ENCODE measurements at places on chromosomes 2 and 18.

GRCh38 chr2:240045098-240045497 is 8.2 kb downstream of the OR6B3 start:
- no peak for DNase-seq

- DNase-seq, result no peak
These were observed 26.9 kb upstream of the CDH19 start for GRCh38 chr18:66630831-66631230.

DNA sequence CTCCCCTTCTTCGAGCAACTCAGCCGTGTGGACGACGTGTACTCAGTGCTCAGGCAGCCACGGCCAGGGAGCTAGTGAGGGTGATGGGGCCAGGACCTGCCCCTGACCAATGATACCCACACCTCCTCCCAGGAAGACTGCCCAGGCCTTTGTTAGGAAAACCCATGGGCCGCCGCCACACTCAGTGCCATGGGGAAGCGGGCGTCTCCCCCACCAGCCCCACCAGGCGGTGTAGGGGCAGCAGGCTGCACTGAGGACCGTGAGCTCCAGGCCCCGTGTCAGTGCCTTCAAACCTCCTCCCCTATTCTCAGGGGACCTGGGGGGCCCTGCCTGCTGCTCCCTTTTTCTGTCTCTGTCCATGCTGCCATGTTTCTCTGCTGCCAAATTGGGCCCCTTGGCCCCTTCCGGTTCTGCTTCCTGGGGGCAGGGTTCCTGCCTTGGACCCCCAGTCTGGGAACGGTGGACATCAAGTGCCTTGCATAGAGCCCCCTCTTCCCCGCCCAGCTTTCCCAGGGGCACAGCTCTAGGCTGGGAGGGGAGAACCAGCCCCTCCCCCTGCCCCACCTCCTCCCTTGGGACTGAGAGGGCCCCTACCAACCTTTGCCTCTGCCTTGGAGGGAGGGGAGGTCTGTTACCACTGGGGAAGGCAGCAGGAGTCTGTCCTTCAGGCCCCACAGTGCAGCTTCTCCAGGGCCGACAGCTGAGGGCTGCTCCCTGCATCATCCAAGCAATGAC is 4.8 kb downstream of the CTDSP1 start:
- no peak for DNase-seq

DNA sequence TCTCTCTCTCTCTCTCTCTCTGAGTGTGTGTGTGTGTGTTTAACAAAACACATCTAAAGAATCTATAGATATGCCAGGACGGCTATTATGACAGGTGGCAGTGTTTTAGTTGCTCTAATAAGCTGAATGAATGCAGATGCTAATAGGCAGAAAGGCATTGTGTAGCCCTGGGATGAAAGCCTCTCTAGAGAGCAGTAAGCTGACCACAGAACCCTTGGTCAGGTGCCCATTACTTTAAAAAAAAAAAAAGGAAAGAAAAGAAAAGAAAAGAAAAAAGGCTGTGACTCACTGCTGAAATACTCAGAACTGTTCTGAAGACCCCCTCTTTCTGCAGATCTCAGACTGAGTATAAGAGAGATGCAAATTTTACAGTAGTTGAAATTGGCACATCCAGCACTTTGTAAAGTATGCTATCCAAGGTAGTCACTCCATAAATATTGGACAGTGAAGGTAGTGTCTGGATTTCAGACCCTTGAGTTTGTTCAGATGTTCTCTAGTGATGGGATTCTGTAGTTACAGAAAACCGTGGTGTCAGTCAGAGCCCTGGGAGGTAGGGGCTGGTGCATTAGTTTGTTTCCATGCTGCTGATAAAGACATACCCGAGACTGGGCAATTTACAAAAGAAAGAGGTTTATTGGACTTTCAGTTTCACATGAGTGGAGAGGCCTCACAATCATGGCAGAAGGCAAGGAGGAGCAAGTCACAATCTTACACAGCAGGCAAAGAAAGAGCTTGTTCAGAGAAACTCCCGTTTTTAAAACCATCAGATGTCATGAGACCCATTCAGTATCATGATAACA is 30.9 kb downstream of the OSBPL6 start:
- no peak for DNase-seq

- DNase-seq, result no peak
These were observed 44.3 kb downstream of the ST3GAL5 start for GRCh38 chr2:85844486-85844885.

DNA sequence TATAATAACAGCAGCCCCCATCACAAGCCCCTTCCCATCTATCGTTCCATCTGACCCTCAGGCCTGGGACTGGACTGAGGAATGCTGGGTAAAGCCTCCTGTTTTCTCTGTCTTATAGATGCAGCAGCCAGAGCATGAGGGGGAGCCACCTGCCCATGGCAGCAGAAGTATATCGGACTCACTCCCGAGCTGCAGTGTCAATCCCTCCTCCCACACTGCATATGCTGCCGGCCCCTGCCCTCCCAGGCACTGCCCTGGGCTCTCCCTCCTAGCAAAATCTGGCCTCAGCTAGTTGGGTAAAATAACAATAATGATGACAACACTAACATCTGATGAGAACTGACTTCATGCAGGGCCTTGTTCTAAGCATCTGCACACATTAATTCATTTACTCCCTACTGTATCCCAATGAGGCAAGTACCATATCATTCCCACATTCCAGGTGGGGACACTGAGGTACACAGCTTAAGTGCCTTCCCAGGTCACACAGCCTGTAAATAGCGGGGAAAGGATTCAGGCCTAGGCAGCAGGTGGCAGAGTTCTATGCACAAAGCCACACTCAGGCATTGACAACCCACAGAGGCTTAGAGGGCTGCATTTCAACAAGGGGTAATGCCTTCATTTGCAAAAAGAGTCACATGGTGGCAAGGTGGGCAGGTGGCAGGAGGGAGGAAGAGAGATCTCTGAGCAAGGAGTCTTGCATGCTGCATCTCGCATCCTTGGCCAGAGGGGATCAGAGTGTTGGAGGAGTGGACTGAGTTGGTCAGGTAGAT is 190.0 kb downstream of the ZBTB7C start:
- DNase-seq, result no peak

- DNase-seq, result no peak
These were observed 43.6 kb downstream of the ADI1 start for GRCh38 chr2:3475771-3476170.

DNA sequence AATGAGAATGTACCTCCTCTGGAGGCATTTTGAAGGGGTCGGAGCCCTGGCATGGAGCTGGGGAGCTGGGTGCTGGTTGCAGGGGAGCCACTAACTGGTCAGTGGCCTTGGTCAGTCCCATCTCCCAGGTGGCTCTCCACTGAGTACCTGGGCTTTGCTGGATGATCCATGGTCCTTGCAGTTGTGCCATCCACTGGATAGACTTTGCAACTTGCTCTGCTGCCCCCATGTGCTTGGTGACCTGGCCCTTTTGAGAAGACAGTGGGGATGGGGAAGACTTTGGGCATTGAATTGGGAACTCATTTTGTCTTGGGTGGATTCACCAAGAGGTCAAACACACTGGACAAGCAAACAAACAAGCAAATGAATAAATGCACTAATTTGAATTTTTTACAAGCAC is 263.9 kb downstream of the MYCN start:
- DNase-seq, result no peak

GRCh38 chr2:62200868-62201267 is 5.0 kb downstream of the B3GNT2 start:
- DNase-seq, result no peak

DNA sequence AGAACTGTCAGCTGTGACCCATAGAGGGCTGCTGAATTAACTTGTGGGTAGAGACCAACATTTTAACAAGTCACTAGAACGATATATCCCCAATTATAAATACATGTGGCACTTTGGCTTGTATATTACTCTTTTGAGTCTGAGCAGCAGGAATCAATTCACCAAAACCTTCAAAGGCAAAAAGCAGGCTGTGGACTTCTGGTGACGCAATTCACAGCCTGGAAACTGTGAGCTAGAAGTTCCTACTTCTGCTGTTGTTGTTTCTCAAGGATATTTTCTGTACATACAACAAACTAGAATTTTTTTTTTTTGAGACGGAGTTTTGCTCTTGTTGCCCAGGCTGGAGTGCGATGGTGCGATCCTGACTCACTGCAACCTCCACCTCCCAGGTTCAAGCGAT is 37.3 kb downstream of the PTCD3 start:
- no peak for DNase-seq

- DNase-seq, result no peak
These were observed 7.6 kb downstream of the CYP26B1 start for GRCh38 chr2:72139874-72140620.

DNA sequence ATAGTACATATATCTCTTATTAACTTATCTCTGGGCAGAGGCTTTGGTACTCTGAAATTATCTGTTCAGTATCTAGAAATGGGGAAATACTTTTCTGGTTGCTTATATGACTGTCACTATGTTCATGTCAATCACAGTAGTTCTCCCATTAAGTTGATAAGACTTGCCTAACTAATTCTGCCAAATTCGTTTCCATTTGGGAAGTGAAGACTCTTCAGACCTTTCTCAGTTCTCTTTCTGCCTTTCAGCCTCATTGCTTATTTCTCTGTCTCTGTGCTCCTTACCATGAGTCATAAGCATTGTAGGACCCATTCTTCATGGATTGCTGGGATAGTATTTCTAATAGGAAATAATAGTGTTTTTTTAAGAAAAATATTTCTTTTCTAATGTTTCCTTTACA is 113.5 kb downstream of the PHLPP1 start:
- no peak for DNase-seq

GRCh38 chr2:226705133-226705886 is 94.3 kb downstream of the IRS1 start:
- DNase-seq, result no peak

- no peak for DNase-seq
These were observed 1557.5 kb upstream of the ACVR2A start for GRCh38 chr2:146287281-146287680.

- peak; percentile 2 for DNase-seq
These were observed 308.3 kb upstream of the SLC8A1 start for GRCh38 chr2:40760071-40760666.

All from dermis microvascular lymphatic vessel endothelial cell (primary cell).